ENCODE measurements at places on chromosomes 12 and 14.

DNA sequence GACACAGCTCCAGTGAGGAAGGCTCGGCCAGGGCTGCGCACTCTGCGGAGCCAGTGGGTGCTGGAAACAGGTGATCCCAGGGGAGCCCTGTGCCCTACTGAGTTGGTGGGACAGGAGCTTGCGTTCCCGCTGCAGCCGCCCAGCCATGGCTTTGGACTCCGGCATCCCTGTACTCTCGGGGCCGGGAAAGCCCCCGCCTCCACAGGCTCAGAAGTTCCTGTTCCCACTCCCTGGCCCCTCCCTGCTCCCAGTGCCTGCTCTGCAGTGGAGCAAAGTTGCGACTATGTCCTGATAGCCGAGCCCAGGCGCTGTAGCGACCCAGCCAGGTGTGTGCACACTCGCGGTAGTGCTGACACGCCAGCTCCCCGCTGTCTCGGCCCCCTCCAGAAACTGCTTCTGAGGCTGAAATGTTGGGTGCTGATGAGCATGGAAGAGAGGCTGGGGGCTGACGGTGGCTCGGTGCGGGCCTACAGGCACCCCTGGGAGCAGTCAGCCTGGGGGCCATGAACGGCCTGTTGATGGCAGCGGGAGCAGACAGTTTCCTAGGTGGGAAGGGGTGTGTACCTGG, 344.6 kb upstream of the MGAT4C start:
- DNase-seq: no peak

DNA sequence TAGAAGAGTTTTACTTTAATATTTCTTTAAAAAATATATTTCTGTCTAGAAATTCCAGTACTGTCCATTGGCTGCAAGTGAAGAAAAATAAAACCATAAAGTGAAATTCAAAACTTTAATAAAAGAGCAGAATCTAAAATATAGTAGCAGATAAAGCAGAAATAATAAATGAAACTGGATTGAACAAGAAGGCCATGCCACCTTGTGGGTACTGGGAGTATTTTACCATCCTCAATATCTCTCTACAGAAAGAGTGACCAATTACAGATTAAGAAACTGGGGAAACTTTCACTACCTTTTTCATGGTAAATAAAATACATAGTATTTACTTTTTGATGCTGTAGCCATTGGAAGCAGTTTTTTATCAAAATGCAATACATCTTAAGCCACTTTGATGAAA, 220.5 kb downstream of the BCAT1 start:
- DNase-seq: no peak

GRCh38 chr14:24334431-24335291, at the start of gene ADCY4:
ADCY4 (minus strand) TSS chr14:24335071; CDS start chr14:24334652, 419 bp downstream.
- no peak for DNase-seq

DNA sequence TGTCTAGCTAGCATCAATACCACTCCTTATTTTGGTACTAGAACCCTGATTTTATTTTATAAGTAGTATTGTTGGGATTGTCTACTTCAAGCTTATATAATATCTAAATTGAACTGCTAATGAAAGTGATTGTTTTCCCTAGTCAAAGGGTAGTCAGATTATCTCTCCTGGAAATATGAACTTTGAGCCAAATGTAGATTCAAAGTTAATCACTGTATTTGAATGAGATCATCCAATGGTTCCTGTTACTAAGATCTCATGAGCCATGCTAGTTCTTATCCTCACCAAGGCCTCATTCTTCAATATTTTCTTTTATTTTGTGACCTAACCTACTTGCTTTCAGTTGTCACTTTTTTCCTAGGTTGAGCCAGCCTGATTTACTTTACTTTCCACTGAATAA, 276.7 kb downstream of the RASSF9 start:
- DNase-seq: no peak

- DNase-seq: no peak
These were observed 615 bp downstream of the DDX51 start for GRCh38 chr12:132143336-132144071.

DNA sequence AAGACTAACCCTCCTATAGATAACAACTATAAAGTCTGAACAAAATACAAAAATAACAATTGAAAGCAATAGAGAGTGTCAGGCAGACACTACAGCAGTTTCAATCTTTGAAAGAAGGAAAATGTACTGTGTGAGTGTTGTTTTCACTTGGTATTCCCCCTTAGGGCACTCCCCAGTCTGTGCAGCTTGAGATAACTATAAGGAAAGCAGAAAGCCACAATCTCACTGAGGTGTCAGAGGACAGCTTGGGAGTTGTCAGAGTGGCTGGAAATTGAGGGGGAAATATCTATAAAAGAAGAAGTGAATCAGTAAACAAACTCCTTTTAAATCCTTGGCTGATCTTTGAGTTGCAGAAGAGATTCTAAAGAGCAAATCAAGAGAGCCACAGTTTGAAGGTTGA, 364.8 kb downstream of the NELL2 start:
- DNase-seq: no peak

DNA sequence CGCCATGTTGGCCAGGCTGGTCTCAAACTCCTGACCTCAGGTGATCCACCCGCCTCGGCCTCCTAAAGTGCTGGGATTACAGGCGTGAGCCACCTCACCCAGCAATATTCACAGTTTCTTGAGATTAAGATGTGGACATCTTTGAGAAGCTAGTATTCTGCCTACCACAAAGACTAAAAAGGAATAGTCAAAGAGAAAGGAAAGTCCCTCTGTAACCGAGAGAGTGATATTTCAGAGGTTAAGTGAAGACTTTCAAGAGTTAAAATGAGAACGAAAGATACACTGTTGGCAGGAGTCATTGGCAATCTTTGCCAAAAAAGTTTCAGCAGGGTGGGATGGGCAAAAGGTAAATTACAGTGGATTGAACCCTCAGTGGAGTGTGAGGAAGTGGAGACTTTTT, 15.6 kb downstream of the DGKA start:
- DNase-seq: no peak

DNA sequence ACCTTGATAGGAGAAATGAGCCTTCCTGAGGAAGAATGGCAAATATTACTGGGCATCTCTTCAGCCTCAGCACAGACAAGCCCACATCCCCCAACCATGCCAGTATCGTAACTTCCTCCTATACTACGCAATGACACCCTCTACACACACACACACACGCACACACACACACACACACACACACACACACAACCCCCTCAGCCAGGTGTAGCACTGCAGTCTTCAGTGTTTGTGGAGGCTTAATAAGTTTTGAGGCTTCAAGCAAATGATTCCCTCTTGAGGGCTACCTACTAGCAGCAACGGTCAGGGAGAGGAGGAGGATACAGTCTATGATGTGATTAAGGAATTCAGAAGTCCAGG, 1.6 kb downstream of the DGKA start:
- peak; percentile 13 for DNase-seq

DNA sequence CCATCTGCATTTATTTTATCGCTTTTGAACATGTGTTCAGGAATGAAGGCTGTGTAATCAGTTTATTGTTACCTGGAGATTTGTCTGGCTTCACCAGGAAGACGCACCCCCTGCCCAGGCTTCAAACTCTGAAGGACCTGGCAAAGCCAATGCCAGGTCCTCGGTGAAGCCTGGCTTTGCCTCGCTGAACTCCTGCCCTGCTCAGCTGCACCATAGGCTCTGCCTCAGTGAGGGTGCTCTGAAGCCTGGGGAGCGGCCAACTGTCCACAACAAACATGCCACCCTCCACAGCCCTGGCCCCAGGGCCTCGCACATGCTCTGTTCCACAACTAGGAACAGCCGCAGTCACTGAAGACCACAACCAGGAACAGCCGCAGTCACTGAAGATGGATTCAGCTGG, 66.9 kb downstream of the NTF3 start:
- no peak for DNase-seq

DNA sequence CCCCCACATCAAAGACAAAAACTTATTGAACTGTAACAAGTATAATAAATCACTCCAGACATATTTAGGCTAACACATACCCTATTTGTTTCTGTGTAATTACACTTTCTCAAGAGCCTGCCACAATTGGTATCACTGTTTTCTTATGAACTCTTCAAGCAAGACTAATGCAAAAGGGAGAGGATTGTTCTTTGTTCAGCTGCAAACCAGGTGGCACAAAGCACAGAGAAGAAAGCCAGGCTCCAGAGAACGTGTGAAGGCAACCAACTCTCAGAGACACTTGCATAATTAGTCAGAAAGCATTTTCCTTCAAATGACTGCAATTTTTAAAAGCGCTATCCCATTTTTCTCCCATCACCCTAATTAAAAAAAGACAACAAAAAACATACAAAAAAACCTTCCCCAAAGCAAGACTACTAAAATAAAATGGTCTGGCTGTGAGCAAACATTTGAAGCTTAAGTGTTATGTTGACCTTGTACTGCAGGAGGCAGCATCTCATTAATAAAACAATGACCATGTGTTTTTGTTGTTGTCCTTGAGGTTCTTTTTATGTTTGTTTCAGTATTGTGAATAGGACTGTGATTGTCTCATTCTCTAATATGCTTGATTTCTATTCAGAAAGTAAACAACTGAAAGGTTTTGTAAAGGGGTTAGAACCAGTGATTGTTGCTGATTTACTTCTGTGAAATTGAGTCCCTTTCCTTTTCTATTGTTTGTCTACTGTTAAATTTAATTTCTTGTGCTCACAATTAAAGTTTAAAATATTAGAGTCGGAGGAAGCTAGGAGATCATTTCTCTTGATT, 452.7 kb upstream of the PDE3A start:
- DNase-seq: peak; percentile 95

DNA sequence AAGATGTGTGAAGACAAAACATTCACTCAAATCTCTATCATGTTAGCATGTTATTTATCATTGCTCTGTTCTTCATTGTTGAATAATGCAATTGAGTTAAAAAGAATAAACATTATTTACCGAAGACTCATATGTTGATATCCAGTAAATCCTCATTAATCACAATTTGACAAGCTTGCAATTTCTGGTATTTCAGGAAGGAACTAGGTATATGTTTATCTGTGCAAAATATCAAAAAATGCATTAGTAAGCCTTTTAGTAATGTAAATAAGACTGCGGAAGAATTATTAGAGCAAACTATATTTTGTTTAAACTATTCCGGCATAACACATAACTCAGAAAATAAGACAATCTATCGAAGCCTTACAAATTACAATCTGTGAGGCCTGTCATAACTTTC, 222.7 kb upstream of the NOVA1 start:
- no peak for DNase-seq

DNA sequence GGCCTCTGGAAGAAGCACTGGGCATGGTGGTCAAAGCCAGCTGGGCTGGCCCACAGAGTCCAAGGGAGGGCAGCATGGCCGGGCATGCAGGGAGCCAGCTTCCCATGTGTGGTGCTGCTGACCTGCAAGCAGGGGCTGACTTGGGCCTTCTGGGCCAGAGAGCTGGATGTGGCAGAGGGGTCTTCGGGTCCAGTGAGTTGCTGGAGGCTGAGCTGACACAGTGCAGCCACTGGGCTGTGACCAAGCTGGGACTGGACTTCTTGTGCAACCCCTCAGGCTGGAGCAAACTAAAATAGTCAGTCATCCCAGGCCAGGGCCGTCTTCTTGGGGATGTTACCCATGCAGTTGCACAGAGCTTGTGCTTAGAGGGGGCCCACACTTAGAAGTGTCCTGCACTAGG, 7.3 kb upstream of the RIN3 start:
- DNase-seq: no peak

GRCh38 chr12:10491766-10492165, 13.9 kb upstream of the EIF2S3B start:
- DNase-seq: no peak

DNA sequence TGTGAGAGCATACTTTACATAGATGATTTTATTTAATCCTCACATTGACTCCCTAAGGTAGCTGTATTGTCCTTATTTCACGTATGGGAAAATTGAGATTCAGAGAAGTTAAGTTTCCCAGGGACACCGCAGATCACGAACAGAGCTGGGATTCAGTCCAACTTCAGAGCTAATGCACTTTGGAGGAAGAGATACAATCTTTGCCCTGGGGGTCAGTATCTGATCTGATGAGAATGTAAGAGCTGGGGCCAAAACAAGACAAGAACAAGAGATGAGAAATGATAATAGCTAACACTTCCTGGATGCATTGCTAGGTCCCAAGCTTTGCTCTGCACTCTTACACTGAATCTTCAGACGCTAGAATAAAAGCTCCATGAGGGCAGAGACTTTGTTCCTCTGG, 6.0 kb upstream of the CSAD start:
- no peak for DNase-seq

DNA sequence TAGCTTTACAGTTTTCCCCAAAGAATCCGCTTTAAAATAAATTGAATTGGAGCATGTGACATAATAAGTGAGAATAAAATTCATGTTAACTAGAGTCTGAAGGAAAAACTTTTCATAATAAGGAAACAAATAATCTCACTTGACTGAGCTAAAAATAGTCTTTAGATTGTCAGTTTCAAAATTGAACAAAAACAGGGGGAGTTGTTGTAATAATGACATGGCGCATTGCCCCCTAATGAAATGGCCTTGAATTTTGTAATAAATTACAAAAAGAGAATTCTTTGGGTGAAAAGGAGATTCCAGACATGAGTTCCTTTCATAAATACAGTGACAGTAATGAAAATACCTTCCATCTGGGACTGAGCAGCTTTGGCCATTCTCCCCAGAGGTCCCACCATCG, 178.6 kb downstream of the EFCAB11 start:
- DNase-seq: no peak

DNA sequence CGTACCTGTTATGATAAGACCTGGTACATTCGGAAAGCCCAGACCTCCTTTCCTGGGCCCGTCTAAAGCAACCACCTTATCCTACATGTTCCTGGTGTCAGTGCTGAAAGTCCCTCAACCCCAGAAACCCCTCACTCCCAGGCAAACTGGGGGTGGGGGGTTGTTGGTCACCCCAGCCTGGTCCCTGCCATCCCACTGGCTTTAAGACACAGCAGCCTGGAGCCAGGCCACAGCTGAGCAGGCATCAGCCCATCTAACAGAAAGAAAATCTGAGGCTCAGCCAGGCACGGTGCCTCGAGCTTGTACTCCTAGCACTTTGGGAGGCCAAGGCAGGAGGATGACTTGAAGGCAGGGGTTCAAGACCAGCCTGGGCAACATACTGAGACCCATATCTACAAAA, 4.5 kb downstream of the SELPLG start:
- no peak for DNase-seq

DNA sequence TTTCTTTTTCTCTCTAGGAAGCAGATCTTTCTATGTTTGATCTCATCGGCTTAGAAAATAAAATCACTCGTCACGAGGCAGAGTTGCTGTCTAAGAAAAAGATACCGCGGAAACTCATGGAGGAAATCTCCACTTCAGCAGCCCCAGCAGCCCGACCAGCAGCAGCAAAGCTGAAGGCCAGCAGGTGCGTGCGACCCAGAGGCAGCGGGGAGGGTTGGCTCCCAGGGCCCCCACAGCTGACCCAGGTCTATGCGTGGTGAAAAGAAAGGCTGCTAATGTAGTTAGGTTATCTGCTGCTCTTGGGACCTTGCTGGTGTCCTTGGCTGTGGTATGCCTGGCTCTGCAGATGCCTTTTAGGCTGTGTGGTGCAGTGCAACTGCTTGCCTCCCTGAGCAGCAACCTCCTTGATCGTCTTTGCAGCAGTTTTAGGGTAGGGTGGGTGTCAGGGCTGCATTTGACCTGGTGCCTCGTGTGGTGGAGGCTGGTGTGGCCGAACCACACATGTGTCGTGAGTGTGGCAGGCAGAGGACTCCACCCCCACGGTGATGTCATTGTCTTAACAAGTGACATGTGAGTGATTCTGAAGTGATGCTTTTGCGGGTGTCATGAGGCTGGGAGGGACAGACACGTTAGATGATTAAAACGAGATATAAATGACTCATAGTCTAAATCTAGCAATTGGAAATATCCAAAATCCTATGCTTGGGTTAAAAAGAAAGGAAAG, 68.6 kb downstream of the EP400 start:
- no peak for DNase-seq

GRCh38 chr14:106518054-106518943, 991.9 kb downstream of the TMEM121 start:
- DNase-seq: no peak
